ENCODE measurements at places on chromosomes 2 and 18.

DNA sequence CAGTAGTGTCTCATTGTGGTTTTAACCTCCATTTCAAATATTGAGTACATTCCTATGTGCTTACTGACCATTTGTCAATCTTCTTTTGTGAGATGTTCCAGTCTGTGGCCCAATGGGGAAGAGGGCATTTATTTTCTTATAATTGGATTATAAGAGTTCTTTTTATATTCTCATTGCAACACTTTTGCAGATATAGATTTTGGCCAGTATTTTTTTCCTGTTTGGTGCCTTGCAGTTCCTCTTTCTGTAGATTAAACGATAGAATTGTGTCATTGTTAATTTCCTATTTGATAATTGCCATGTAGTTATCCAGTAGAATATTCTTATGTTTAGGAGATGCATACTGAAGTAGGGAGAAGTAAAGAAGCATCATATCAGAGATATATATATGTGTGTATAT, 56.4 kb upstream of the CYTIP start:
- DNase-seq: no peak

GRCh38 chr18:62279561-62279960, 45.5 kb upstream of the TNFRSF11A start:
- no peak for DNase-seq

GRCh38 chr2:37856101-37856751, 68.9 kb upstream of the RMDN2 start:
- no peak for DNase-seq

GRCh38 chr2:209160800-209161588, 262.9 kb upstream of the MAP2 start:
- no peak for DNase-seq

DNA sequence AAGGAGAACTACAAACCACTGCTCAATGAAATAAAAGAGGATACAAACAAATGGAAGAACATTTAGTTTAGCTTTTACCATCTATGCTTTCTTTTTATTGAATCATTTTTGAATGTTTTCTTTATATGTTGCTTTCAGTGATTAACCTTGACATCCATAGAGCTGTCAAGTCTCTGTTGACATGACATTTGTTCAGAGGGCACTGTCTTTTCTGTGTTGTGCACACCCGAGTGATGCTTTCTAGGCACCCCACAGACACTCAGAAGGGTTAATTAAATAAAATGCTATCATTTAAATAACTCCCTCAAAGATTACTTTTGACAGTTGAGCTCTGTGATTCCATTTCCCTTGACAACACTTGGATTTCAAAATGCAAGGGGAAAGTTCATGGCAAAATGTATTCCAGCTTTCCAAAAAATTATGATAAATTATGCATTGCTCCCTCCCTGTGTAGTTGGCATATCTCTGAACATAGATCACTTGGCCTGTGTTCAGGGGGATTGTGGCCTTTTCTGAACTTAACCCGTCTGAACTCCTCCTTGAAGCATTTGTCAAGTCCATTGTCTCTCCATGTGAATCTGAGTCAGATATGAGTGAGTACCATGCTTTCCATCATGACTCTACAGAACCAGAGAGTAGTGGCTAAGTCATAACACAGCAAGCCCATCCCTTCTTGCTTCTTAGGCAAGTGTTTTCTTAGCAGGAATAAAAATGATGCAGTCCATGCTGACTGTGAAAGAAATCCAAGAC, 372.6 kb downstream of the RPRM start:
- no peak for DNase-seq

GRCh38 chr2:29747786-29748470, 173.5 kb downstream of the ALK start:
- DNase-seq: peak; percentile 26

DNA sequence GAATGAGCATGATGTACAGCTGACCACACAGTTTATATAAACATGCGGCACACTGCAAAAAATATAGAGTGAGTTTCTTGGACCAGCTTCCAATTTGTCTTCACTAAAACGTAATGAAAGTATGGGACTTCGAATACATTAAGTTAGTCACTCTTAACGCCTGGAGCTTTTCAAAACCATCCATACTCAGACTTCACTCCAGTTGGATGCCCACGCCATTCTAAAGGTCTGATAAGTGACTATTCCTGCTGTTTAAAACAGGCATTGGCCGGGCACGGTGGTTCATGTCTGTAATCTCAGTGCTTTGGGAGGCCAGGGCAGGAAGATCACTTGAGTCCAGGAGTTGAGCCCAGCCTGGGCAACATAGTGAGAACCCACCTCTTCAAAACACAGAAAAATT, 84.6 kb downstream of the MYL12B start:
- no peak for DNase-seq

GRCh38 chr2:186065491-186065890, 326.9 kb downstream of the FSIP2 start:
- DNase-seq: no peak

- no peak for DNase-seq
Observed at GRCh38 chr2:173231465-173231864, 123.2 kb upstream of the CDCA7 start.

- no peak for DNase-seq
Observed at GRCh38 chr2:226622484-226622883, 177.1 kb downstream of the IRS1 start.

DNA sequence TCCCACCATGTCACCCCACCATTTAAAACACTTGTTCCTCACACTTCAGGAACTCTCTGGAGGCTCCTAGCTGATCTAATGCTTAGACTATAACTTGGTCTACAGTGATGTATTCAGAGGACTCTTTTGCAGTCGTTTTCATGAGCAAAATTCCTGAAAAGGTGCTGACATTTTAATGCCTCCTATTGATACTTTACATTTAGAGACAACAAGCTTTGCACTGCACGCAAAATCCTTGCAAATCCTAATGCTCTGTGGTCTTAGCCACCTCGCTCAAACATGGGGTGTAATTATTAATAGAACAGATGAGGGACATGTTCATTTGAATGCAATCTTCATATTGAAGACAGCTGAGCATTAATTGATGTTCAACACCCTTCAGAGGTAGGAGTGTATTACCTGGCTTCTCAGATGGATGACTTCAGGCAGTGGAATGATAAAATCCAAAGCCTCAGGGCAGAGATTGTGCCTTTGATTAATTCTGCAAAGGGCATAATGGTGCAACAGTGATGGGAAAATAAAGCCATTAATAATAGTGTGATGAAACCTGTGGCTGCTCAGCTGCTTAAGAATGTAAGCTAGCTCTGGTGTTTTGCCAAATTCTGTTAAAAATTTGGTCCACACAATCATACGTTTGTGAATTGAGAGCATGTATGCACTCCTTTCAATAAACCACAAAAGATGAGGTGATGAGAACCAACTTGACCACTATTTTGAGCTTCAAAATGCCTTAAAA, 5.4 kb downstream of the CTAGE1 start:
- no peak for DNase-seq

GRCh38 chr2:174485788-174486562, 854 bp downstream of the GPR155 start:
- DNase-seq: peak; percentile 45

- no peak for DNase-seq
Observed at GRCh38 chr18:48575301-48575657, 36.4 kb downstream of the CTIF start.

GRCh38 chr2:69505710-69506109, 68.5 kb upstream of the NFU1 start:
- DNase-seq: no peak

- DNase-seq: peak; percentile 46
Observed at GRCh38 chr2:25587361-25587760, 86.0 kb downstream of the DTNB start.

- no peak for DNase-seq
Observed at GRCh38 chr18:56289381-56289780, 349.0 kb downstream of the TXNL1 start.

DNA sequence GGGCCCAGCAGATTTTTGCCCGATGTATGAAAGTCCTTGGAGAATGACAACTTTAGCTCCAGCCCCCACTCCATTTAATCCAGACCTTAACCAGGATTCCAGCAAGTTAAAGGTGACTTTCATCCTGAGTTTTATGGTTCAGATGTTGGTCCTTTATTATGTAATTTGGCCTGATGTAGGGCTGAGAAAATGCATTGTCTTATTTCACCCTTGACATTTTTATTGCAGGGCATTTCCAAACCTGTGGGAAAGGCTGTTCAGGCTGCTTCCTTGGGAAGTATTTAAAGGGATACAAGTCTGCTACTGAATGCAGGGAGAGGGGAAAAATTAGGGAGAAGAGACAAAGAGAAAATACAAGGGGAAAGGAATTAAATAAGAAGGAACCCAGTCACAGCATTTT, 48.8 kb downstream of the ASB1 start:
- DNase-seq: no peak

DNA sequence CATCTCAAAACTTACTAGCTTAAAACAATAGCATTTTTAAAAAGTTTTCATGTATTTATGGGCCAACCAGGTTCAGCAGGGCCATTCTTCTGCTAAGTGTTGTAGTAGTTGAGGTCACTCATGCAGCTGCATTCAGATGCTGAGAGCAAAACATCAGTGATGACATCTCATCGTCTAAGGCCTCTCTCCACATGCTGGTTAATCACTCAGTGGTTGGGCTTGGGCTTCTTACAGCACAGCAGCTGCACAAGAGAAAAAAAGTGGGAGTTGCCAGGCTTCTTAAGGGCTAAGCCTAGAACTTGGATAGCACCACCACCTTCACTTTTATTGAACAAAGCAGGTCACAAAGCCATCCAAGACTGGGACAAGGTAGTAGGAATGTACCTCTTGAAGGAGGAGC, 190.3 kb downstream of the IRS1 start:
- no peak for DNase-seq

- DNase-seq: no peak
Observed at GRCh38 chr18:75544051-75544481, 116.6 kb upstream of the SMIM21 start.

- no peak for DNase-seq
Observed at GRCh38 chr2:55811048-55811447, 112.5 kb downstream of the EFEMP1 start.

- DNase-seq: no peak
Observed at GRCh38 chr2:142112757-142113221, 18.0 kb downstream of the LRP1B start.

- DNase-seq: no peak
Observed at GRCh38 chr2:202149155-202149762, 76.2 kb downstream of the KIAA2012 start.

DNA sequence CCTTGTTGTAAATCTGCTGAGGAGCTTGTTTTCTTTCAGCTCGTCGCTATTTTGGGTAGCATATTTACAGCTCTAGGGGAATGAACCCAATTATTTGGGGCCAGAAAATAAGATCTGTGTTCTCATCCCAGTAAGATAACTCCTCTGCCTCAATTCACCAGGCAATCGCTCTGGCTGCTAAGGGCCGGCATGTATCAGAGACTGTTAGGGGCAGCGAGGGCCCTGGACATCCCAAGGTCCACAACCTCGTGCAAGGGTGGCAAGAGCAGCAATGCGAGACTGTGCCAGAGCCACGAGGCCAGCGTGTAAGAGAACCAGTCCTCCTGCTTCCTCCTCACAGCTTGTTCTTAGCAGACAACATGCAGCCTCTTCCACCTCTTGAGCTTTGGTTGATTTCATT, 66.1 kb downstream of the DDX1 start:
- DNase-seq: no peak

DNA sequence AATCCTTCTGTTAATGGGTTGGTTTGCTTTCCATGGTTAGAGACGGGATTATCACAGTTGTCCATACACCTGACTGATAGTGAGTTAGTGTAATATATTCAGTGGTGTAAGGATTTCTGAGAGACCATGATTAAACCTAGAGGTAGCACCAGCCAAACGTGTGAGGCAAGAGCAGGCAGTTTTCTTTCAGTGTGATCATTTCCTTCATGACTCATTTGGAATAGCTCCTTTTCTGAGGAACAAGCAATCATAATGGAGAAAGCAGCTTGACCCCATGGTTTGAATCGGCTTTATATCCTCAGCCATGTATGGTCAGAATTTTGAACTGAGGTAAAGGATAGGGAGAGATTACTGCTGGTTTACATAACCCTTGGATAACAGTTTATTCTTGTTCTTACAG, 2.9 kb downstream of the MXD1 start:
- DNase-seq: no peak

DNA sequence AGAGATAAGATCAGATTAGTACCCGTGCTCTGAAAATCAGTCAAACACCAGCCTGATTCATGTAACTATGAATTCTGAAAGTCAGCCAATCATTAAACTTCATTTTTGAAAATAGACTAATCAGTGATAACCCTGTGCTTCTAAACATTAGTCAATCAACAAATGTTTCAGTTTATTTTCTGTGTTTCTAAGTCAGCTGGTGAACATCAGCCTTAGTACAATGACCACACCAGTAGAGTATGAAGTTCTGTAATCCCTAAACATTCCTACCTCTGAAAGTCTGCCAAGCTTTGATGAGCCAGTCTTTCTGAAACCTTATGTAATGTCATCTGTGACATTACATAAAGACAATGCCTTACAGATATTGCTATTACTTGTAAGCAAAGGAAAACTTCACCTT, 807.4 kb upstream of the CRIM1 start:
- DNase-seq: no peak

DNA sequence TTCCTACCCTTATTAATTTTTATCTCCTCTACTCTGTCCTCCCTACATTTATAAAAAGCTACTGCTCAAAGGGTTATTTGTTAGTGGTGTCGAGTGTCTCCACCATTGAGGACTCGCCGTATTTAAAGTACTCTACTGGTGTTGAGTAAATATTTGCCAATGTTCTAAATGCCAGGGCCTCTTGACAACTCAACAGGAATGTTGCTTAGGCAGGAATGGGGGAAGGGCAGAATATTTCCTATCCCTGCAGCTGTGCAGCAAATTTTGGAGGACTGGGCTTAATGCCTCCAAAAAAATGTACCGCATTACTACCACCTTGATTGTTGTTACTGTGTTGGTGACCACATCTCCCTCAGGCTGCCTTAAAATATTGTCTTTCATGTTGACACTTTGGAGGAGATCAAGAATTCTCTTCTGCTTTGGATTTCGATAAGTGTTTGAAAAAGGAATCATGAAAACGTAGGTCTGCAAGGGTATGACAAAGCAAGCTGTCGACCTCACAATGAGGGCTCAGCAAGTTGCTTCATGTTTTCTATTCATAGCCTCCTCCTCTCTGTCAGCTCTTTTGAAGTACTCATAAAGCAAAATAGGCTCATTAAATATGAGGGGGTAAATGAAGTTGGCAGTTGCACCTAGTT, 84.3 kb downstream of the EFEMP1 start:
- no peak for DNase-seq

- DNase-seq: no peak
Observed at GRCh38 chr2:160742667-160743066, 249.1 kb upstream of the RBMS1 start.

- no peak for DNase-seq
Observed at GRCh38 chr2:190418727-190419126, 10.6 kb downstream of the MFSD6 start.

DNA sequence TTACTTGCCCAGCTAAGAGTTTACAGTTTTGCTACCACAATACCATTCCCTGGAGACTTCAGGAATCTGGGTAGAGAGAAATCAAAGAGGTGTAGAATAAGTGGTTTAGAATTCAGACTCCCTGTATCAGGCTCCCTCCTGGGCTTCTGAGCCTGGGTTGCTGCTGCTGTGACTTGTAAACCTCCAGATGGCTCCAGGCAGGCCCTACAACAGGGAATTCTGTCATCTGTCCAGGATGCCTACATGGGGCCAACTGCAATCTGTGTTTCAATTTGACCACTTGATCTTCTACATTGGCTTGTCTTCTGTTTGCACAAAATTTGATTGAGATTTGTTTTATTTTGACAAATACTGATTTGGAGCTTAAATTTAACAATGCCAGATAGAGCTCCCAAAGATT, 183.9 kb downstream of the RAD51AP2 start:
- no peak for DNase-seq

Data from activated CD4-positive, alpha-beta T cell treated with anti-CD3 and anti-CD28 coated beads for 48 hours (primary cell).